Trophoblast cell (in vitro differentiated cells and primary cell): ENCODE measurements at places on chromosomes 3 and 15.

DNA sequence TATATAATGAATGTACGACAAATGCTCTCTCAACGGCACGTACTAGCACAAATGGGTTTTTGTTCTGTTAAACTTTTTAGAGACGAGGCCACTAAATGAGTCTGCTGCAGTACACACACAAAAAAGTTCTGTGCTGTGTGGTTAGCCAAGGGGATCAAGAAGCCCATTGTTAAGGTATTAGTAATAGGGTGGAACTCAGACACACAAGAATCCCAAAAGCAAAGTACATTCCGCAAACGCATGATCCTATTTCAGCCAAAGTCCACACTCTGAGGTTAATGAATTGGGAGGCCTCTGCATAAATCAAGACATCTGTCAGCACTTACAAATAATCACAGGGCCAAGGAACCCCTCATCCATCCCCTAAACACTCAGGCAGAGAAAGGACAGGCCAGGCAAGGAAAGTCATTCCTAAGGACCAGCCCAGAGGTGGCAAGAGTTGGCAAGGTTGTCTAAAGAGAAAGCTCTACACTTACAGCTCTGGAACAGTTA is 12.1 kb downstream of the OSBPL10 start:
- peak; percentile 58 for DNase-seq

DNA sequence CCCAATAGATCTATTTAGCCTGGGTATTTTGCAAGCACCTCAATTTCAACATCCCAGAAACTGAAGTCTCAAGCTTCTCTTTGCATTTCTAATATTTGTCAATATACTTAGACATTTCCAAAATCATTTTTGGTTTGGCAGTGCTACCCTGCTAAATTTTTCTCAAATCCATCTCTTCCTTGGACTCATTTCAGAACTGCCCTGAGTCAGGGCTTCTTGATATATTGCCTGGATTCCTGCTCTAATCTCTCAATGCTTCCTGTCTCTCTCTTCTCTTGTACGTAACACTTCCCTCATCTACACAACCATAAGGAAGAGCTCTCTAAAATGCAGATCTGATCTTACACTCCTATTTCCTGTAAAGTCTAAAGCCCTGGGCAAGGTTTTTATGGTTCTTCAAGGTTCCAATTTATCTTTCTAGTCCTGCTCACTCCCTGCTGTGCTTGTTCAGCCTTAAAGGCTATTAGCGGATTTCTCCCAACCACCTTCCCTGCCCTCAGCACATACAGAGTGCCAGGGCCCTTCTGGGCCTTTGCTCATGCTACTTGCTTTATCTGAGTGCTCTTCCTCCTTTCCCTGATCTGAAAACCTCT is 53.0 kb upstream of the MME start:
- no peak for DNase-seq

DNA sequence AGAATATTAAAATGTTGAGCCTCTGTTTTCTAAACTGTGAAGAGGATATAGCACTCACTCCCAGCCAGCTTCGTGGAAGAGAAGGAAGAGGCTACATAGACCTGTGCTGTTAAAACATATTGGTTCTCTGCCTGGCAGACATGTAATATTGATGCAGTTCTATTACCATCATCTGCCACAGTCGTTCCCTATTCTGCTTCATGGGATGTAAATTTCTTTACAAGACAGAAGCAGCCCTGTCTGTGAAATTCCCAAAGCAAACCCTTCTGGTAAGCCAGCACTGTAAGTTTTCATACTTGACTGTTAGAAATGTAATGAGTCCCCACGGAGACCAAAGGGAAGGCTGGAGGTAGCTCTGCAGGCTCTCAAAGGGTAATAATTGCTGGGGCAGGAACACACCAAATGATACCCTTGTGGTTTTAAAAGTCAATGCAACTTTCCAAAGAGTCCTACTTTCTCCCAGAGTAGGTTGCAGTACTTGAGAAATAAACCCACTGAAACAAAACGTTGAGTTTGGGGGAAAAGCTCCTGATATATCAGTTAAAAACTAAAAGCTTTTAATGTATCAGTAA is 129.9 kb upstream of the HES1 start:
- no peak for DNase-seq

DNA sequence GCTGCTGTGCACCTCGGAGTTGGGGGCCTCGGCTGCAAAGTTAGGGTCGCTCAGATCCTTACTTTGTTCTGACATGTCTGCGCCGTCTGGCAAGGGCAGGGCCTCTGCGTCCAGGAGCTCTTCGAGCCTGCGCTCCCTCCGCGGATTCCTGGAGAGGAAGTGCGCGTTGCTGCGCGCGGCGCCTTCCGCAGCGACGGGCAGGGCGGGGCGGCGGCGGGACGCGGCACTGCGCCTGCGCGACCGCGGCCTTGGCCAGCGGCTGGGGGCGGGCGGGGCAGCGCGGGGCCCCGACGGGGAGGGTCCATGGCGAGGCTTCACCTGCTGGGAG is at the start of gene NDN:
Gene NDN (minus strand): TSS at position 163 of the 328 bp plus-strand sequence. CDS start 88 bp downstream, at position 75.
- DNase-seq, result no peak

- DNase-seq, result no peak
Measured at GRCh38 chr3:111785034-111785433, 74.0 kb upstream of the PHLDB2 start.

- DNase-seq, result peak; percentile 10
Measured at GRCh38 chr3:72892870-72893269, 5.0 kb downstream of the GXYLT2 start.

DNA sequence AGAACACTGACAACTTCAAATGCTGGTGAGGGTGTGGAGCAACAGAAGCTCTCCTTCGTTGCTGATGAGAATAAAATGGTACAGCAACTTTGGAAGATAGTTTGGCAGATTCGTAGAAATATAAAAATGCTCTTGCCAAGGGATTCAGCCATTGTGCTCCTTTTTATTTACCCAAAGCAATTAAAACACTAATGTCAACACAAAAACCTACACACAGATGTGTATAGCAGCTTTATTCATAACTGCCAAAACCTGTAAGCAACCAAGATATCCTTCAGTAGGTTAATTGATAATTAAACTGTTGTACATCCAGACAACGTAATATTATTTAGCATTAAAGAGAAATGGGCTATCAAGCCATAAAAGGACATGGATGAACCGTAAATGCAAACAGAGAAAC is 37.8 kb upstream of the LSAMP start:
- DNase-seq, result no peak

GRCh38 chr15:81752974-81753373 is 292.8 kb downstream of the MEX3B start:
- no peak for DNase-seq

GRCh38 chr3:70743754-70744153 is 431.3 kb upstream of the MDFIC2 start:
- no peak for DNase-seq

GRCh38 chr3:127584734-127585133 is 5.8 kb downstream of the TPRA1 start:
- DNase-seq, result no peak

DNA sequence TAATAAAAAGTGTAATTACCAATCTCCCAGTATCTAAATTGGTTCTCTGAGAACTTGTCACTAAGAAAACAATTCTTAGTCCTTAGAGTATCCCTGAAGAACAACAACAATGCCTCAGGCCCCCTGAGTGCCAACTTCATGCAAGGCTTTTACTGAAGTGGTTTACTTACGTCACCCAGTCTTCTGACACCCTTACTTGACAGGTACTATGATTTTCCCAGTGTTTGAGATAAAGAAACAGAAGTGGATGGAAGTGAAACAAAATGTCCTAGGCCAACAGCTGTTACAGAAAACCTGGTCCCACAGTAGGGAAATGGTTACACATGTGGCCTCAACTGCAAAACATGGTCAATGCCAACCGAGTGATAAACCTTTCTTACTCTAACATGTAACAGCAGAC is 331.1 kb downstream of the FOXP1 start:
- no peak for DNase-seq

DNA sequence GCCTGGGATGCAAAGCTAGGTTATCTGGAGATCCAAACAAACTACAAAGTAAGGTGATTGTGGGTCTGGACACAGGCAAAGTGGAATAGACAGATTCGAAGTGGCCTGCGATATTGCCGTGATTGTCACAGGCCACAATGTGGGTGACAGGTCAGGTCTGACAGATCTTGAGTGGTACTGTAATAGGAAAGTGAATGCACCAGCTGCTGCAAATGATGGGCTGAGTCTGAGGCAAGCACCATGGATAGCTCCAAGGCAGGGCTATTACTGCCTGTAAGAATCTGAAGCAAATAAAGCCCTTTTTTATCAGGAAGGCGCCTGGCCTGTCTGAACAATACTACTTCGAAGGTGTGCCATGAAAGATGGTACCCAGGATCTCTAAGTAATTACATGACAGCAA is 10.0 kb downstream of the ARMC8 start:
- DNase-seq, result peak; percentile 26

DNA sequence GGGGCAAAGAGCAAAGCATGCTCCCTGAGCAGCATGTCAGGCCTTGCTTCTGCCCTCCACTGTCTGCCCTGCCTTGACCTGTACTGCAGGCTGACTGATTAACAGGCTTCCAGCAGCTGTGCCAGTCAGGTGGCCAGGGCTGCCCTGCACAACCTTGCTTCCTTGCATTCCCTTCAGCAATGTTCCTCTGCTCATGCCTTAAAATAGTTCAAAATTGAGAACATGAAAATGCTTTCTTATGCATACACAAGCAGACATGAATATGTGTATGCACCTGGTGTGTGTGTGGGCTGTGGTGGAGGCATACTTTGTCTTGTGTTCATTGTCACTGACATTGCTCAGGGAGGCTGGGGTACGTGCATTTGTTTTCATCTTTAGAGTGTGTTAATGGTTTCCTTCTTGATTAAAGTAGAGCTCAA is 1.2 kb upstream of the SLC22A13 start:
- DNase-seq, result no peak
